Esophagus muscularis mucosa (tissue), 4 donors: ENCODE measurements at places on chromosomes 7 and 10. TPM values are rescaled to one million over a fixed set of nuclear protein-coding genes. Genes with fewer than 3 reads are reported as not detected.

DNA sequence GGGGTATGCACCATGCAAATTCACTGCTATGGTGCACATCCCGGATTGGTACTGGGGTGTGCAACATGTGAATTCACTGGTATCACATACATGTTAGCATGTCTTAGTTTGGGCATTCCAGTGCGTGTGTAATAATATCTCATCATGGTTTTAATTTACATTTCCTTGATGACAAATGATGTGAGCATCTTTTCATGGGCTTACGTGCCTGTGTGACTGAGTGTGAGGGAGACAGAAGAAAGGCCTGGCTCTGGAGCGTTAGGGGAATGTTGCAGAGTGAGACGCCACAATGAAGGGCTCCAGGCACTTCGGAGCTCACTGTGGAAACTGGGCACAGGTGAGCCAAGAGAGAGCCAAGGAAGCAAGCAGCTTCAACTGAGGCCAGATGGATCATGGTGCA, 162.6 kb downstream of the UBE2H start:
- no peak overlapping the region for H3K27ac ChIP-seq
- DNase-seq, result no peak
- H3K36me3 ChIP-seq, result peaks cover 3% of the 10 kb centered on the region

The KCNMA1 gene
- 300 TPM for total RNA-seq

The SORCS3 gene
- total RNA-seq, result 0.50 TPM

The SHH gene
- total RNA-seq, result not detected

The RAB19 gene
- not detected for total RNA-seq

- no peak overlapping the region for H3K4me3 ChIP-seq
- no peak overlapping the region for H3K27ac ChIP-seq
- no peaks in the 10 kb centered on the region for H3K36me3 ChIP-seq
- no peaks in the 10 kb centered on the region for H3K27me3 ChIP-seq
- no peak for DNase-seq
- H3K4me1 ChIP-seq, result peaks cover 7% of the 10 kb centered on the region
Measured at GRCh38 chr7:33191340-33191739, 62.0 kb downstream of the BBS9 start.
